ENCODE measurements at places on chromosomes 11 and 22.

DNA sequence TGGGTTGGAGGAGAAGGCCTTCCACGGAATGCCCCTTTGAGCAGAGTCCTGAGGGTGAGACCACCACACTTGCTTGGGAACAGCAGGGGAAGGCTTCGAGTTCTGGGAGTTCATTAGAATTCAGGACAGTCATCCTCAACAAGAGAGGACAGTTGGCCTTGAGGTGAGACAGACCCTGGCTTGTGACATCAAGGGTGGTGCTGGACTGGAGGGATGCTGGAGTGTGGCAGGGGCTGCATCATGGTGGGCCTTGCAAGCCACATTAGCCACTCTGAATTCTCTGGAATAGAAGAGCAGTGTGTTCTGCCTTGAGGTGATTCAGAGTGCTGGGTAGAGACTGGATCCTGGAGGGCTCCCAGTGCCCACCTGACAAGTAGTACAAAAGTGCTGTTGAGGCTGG, 26.3 kb downstream of the APLP2 start:
- no peak for DNase-seq

- DNase-seq, result no peak
Measured at GRCh38 chr22:39845529-39845928, 48.0 kb downstream of the ENTHD1 start.

GRCh38 chr22:36839356-36840073, 21.3 kb upstream of the NCF4 start:
- DNase-seq, result no peak

DNA sequence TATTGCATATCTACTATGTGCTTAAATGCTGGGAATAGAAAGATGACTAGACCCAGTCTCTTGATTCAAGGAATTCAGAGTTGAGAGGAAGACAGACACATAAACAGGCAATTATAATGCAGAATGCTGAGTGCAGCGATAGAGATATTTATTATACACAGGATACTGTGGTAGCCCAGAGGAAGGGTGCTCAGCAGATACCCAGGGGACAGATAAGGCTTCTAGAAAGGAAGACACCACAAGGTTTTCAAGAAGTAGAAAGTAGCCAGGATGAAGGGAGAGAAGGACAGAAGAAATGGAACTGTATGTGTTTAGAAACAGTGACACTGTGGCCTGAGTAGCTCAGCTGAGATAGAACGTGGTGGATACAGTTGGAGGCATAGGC, 79.4 kb upstream of the NNMT start:
- DNase-seq, result peak; percentile 37

GRCh38 chr11:38169286-38169685, 1571.2 kb upstream of the RAG2 start:
- no peak for DNase-seq
